Suppressor macrophage treated with lipopolysaccharide for 4 hours (primary cell): ENCODE measurements at places on chromosomes 7 and 10.

- no peak for DNase-seq
Observed at GRCh38 chr10:1544929-1545328, 192.4 kb downstream of the ADARB2 start.

- no peak for DNase-seq
Observed at GRCh38 chr7:100966542-100967291, 2.6 kb upstream of the MUC12 start.

DNA sequence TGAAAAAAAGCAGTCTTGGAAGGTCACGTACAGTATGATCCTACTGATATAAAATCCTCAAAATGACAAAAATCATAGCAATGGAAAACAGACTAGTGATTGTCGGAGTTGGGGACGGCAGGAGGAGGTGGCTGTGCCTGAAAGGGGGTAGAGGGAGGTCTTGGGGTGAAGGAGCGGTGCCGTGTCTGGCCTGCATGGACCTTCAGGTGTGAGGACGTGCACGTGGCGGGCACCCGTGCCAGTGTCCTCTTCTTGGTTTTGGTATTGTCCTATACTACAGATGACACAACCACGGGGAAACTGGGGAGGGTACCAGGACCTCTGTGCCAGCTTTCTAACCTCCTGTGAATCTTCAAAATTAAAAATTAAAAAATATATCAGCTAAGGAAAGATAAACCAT is 73.0 kb downstream of the COBL start:
- no peak for DNase-seq

GRCh38 chr10:118463740-118464139 is 121.6 kb upstream of the FAM204A start:
- no peak for DNase-seq

DNA sequence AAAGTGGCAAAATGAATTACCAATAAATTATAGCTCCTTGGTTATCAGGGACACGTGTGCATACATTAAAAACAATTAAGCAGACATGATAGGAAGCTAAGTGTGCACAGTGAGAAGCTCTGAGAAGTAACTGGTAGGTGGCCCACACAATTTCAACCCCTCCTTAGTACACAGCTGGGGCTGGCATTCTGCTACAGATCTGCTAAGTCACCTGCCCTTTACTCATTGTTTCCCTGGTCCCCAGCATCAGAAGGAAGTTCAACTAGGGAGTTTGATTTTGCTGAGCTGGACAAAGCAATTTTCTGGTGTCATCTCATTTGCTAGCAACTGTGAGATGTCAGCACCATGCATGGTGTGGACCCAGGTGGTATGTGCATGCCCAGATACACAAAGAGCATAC is 424.1 kb upstream of the NPVF start:
- DNase-seq = peak; percentile 8

GRCh38 chr10:33215635-33216034 is 118.8 kb downstream of the NRP1 start:
- DNase-seq = no peak

DNA sequence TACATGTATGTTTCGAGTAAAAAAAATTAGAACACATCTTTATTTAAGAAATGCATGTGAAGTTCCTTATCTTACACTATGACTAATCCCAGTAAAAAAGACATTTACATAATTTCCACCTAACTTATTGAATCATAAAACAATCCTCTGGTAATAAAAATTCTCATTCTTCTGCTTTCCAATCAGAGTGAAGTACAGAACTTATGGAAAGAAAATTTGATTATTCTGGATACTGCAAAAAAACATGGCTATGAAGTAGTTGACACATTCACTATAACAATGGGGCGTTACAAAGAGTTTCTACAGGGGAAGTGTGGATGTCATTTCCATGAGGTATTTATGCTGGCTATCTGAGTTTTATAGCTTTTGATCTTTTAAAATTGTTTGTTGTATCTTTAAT is 57.7 kb upstream of the WNT16 start:
- no peak for DNase-seq

DNA sequence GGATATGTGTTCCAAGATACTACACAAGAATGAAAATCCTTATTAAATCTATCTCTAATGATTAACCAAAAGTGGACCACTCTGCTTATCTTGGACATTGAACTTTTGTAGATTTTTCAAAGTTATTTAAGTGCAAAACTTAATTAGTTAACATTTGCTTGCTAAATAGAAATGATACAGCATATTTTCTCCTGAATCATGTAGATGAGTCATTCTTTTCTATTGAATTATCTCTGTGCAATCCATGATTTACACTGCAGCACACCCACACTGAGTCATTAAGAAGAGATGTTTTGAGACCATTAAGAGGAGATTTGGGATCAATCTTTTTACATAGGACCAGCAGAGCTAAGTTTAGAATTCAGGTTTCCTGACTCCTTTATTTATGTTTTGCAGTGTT is 6.6 kb upstream of the ABCC2 start:
- peak; percentile 67 for DNase-seq

DNA sequence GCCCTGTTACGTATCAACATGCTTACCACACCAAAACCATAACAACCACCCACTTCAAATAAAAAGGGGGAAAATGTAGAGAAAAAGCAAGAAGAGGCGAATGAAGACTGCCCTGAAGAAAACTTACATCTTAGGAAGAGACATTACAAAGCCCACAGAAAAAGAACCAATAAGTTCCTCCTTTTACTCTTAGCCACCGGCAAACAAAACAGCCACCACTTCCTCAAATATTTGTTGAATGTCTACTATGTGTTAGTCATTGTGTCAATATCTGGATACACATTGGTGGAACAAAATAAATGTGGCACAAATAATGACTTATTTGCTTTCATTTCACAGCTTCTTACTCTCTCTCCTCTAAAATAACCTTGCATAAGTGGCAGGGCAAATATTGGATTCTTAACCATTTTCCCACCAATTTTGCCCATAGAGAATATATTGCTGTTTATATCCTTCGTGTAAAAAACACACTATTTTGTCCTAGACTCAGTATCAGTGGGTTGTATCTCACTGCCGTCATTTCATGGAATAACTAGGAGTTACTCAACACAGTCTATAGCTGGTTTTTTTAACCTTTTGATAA is 106.8 kb downstream of the ANK3 start:
- DNase-seq = peak; percentile 86

DNA sequence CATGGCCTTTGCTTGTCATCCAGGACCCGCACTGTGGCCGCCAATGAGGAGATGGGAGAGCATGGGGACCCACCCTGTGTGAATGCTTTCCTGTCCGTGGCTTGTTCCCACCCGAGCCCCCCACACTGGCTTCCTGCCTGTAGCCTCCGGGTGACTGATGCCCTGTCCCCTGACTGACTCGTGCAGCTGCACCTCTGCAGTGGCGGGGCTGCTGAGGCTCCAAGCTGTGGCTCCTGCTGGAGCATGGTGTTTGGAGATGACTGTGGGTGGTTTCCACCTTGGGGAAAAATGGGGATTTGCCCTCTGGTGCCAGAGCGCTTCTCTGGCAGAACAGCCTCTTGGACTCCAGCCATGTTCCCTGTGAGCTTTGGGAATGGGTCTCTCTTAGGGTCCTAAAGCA is 2.1 kb downstream of the CAMK1D start:
- no peak for DNase-seq

GRCh38 chr7:28114056-28114455 is 66.5 kb downstream of the JAZF1 start:
- DNase-seq = no peak

- DNase-seq = no peak
Observed at GRCh38 chr7:31335161-31335856, 5.2 kb downstream of the NEUROD6 start.

DNA sequence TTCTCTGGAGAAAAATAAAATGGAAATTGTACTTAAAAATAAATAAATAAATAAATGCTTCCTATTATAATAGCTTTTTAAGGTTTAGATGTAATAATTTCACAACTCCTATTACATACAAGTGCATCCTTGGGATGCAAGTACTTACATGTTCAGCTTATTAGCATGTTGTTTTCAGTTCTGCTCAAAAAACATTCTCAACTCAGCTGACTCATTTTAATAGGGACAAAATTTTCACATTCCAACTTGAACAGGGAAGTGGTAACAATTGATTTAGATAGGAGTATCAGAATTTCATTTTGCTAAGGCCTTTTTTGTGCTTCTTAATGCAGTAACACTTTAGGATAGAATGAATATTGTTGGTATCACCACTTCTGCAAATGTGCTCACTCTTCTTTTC is 16.7 kb upstream of the PAPSS2 start:
- no peak for DNase-seq

DNA sequence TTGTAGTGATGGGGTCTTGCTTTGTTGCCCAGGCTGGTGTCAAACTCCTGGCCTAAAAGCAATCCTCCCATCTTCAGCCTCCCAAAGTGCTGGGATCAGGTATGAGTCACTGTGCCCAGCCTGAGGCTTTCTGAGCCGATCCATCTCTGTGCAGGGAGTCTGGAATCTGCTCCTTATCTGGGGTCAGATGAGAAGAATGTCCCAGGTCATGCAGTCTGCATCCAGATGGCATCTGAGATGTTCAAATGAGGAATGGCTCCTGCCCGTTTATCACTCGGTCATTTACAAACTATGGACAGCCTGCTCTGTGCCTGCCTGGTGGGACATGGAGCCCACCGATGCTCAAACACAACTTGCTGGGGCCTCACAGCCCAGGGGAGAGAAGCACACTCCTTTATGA is 11.1 kb upstream of the SLC18A3 start:
- no peak for DNase-seq

GRCh38 chr7:47390914-47391313 is 191.0 kb downstream of the TNS3 start:
- no peak for DNase-seq

DNA sequence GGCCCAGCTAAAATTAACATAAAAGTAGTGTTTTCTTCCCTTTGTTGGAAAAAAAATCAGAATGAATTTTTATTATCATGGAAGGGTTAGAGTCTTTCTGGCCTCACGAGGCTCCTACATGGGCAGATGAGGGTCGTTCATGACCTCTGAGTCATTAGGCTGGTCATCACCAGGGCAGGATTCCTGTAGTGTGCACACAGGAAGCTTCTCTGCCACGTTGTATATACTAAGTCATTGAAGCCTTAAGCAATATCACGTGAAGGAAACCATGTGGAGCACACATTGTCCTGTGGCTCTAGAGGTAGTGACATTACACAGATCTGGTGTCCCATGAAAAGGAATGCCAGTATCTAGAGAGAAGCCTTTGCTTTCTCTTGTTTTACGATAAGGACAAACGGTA is 84.7 kb upstream of the C1QL3 start:
- peak; percentile 3 for DNase-seq

DNA sequence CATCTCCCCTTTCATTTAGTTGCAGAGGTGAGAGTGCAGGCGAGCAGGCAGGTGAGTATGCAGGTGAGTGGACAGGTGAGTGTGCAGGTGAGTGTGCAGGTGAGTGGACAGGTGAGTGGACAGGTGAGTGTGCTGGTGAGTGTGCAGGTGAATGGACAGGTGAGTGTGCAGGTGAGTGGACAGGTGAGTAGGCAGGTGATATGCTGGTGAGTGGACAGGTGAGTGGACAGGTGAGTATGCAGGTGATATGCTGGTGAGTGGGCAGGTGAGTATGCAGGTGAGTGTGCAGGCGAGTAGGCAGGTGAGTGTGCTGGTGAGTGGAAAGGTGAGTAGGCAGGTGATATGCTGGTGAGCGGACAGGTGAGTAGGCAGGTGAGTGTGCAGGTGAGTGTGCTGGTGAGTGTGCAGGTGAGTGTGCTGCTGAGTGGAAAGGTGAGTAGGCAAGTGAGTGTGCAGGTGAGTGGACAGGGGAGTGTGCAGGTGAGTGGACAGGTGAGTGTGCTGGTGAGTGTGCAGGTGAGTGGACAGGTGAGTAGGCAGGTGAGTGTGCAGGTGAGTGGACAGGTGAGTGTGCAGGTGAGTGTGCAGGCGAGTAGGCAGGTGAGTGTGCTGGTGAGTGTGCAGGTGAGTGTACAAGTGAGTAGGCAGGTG is 165.6 kb downstream of the ADARB2 start:
- no peak for DNase-seq

- no peak for DNase-seq
Observed at GRCh38 chr10:124075231-124075955, 18.0 kb downstream of the CHST15 start.

GRCh38 chr10:123538401-123539320 is 127.5 kb upstream of the GPR26 start:
- no peak for DNase-seq

- no peak for DNase-seq
Observed at GRCh38 chr10:71757399-71757922, 15.9 kb downstream of the VSIR start.

DNA sequence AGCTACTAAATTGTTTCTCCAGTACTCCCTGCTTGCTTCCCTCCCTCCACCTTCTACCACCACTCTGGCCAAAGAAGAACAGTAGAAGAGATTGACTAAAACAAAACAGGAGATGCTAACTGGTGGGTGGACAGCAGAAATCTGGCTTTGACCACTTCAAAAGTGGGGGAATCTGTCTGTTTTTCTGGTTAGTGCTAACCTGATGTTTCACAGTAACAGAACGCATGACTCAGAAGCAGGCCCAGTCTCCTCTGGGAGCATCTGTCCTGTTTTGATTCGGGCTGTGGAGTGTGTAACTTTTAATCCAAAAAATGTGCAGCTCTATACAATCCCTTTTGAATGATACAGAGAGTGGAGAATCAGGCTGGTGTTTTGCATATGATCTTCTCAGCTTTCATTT is 32.7 kb upstream of the ZNF438 start:
- no peak for DNase-seq

- no peak for DNase-seq
Observed at GRCh38 chr7:26511866-26512265, 220.2 kb downstream of the SNX10 start.

DNA sequence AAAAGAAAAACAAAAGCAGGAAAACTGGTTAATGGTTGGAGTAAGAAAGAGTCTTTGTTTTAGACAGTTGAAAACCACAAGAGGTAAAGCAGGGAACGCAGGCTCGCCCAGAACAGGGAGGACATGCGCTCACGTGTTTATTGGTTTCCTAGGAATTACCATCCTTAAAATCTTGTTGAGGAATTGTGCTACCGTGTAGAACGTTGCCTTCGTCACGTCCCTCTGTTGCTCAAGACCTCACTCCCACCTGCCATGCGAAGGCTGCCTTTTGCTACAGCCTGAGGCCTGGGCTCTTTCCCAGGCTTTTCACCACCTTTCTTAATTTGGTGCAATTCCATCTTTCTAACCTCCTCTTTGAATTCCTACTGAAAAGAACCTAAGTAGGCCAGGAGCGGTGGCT is 61.6 kb upstream of the CAMK1D start:
- DNase-seq = no peak
